ENCODE measurements at places on chromosomes 11 and 22.

DNA sequence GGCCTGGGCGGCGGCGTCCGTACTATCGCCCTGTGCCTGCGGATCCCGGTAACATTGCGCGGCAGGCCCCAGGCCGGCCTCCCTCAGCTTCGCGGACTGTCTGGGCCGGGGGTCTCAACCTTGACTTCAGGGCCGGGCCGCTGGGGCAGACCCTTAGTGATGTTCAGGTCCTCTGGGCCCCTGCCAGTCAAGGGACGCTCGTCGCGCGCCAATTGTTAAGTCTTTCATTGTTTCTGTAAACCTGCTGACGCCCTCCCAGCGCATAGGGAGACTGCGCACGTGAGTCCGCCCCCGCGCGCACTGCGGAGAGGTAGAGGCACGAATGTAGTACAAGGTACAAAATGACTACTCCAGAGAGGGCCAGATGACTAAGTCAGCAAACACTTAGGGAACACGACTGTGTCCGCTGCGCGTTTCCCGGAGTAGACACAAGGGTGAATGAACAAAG lies 451 bp upstream of the HDHD5 start:
- peak; percentile 55 for DNase-seq

- peak; percentile 82 for DNase-seq
Observed at GRCh38 chr11:12556788-12557384, 117.3 kb upstream of the TEAD1 start.

GRCh38 chr22:44074337-44074984 lies 50.4 kb downstream of the PARVB start:
- DNase-seq, result no peak

- no peak for DNase-seq
Observed at GRCh38 chr22:22926370-22927195, 39.0 kb downstream of the IGLL5 start.

All from AG08396 (cell line).